Nephron progenitor cell (in vitro differentiated cells): ENCODE measurements at places on chromosomes 3 and 15.

GRCh38 chr3:156693166-156693565, 18.8 kb downstream of the TIPARP start:
- no peak for DNase-seq

- no peak for DNase-seq
Measured at GRCh38 chr3:138234401-138235179, 47.5 kb downstream of the ARMC8 start.

- DNase-seq: no peak
Measured at GRCh38 chr3:27758083-27758482, 36.0 kb upstream of the EOMES start.

GRCh38 chr3:43442872-43443395, 156.6 kb downstream of the SNRK start:
- DNase-seq: no peak

DNA sequence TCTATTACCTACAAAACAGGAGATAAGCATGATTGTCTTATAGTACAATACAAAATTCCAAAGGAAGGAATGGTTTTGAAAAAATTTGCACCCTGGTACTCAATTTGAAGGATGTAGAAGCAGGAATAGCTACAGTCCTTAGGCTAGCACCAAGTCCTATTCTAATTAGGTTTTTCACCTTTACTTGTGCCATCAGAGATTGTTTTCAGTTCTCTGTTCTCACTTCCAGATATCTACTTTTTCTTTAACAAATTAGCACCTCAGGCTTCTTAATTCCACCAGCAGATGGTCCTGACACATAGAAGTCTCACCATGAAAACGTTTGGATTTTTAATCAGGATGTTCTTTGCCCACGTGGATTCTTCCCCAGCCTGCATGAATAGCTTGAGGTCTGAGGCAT, 43.8 kb downstream of the IL5RA start:
- no peak for DNase-seq

DNA sequence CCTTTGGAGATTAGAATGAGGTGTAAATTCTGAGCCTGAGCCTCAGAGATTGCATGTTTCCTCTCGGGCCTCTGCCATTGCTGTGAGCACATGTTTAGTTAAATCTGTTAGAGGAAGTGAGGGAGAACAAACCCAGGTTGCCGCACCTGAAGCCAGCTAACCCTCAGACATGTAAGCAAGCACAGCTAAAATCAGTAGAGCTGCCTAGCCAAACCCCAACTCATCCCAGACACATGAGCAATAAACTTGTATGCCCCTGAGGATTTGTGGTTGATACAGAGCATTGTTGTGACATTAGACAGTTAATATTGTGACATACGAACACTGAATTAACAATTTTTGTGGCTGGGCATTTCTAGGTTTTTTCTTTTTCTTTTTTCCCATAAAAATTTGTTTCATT, 41.9 kb downstream of the NMD3 start:
- no peak for DNase-seq

DNA sequence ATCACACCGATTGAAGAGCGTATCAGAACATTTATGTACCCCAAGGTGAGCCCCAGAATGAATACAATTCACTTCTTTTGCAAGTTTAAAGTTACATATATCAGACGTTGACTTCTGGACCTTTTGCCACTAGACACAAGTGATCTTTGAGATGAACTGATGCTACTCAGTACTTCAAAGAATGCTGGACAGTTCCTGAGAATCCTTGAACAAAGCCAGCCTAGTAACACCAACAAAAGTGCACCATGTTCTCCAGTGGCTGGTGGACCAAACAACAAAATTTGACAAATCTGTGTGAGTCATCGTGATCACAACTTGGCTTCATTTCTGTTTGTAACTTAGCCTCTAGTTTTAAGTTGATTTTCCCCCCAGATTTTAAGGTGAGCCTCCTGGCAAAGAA, 355.7 kb downstream of the SOX2 start:
- DNase-seq: no peak

DNA sequence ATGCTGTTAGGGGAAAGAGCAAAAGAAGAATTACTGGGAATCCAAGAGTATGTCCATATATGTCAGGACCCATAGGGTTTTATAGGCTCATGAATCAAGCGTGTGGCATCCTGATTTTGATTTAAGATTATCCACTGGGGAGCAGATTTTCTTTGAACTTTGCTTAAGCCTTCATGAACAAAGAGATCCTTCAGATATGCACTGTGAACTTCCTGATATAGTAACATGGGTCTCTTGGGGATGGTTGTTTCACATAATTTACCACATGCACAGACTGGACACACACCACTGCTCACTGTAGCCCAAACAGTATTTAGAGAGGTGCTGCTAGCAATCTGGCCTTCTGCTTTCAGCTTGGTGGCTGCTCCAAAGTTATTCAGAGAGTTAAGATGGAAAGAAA, 200.9 kb upstream of the ZPLD1 start:
- DNase-seq: peak; percentile 23

- DNase-seq: no peak
Measured at GRCh38 chr3:71726146-71726545, 944 bp upstream of the EIF4E3 start.
